ENCODE measurements at places on chromosomes 13 and 19.

- DNase-seq, result peak; percentile 83
Measured at GRCh38 chr19:13207846-13208671, 57.8 kb downstream of the IER2 start.

GRCh38 chr19:13987101-13987890, 18.8 kb downstream of the RFX1 start:
- DNase-seq, result no peak

DNA sequence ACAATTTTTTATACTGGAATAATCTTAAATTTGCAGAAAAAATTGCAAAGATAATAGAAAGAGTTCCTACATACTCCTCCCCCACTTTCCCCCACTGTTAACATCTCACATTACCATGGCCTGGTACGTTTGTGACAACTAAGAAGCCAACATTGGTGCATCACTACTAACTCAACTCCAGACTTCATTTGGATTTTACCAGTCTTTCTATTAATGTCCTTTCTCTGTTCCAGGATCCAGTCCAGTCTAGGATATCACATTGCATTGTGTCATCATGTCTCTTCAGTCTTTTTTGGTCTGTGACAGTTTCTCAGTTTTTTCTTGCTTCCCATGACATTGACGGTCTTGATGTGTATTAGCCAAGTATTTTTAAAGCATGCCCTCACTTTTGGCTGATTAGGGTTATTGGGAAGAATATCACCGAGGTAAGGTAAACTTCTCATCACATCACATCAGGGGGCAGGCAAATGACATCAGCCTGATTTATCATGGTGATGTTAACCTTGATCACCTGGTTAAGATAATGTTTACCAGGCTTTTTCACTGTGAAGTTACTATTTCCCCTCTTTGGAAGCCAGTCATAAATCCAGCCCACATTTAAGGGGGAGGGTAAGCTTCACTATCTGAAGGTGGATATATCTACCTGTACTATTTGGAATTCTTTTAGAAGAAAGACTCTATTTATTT, 322.1 kb downstream of the ENOX1 start:
- no peak for DNase-seq

- DNase-seq, result peak; percentile 60
Measured at GRCh38 chr13:29369060-29369743, 226.3 kb downstream of the SLC7A1 start.

DNA sequence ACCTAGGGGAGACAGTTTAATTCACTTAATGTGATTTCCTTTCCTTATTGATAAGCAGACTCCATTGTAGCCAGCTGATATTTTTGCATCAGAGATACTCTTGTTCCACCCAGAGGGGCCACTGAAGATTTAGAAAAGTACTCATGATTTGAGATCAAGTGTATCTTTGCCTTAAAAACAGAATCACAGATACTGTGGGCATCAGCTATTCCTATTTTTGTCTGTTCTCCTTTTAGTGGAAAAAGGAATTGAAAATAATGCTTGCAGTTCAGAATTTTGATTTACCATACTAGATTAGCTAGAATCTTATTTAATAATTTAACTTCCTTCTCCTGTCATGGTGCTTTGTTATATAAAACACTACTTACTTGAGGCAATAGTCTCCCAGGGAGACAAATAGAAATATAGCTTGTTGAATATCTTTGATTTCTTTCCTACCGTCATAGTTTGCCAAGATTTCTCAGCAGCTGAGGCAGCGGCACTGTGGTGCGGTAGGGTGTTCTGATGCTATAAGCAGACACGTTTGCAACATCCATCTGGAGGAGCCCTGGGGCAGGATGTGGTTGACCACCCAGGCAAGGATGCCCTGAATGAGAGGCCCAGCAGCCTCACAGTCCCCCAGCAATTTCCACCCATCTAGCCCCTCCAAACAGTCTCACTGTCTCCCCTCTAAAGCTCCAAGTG, 47.0 kb upstream of the RAP2A start:
- no peak for DNase-seq

DNA sequence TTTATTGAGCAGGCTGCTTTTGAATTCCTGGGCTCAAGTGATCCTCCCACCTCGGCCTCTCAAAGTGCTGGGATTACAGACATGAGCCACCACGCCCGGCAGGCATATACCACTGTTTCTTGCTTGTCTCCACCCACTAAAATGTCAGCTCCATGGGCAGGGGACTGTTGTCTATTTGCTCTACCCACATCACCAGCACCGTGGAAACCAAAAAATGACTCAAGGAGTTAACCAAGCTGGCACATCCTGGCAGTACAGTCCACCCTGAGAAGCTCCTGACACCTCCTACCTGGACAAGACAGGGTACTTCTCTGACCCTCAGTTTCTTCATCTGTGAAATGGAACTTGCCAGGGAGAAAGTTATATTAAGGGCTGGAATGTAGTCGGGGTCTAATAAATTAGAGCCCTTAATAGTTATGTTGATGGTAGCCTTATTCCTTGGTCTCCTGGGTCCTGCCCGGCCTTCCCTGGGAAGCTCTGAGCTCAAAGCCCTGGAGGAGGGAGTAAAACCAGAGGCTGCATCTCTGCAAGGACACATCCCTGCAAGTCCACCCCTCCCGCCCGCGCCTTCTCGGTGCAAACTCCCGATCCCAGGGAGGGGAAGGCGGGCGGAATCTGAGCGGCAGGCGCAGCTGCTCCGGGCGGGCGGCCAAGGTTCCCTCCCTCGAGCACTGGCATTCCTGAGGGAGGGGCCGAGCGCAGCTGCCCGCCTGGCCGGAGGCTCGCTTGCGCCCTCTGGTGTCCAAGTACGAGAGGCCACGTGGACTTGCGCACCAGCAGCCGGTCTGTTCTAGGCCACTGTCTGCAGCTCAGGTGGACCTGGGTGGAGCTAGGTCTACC, 14.1 kb downstream of the RDH8 start:
- peak; percentile 95 for DNase-seq

DNA sequence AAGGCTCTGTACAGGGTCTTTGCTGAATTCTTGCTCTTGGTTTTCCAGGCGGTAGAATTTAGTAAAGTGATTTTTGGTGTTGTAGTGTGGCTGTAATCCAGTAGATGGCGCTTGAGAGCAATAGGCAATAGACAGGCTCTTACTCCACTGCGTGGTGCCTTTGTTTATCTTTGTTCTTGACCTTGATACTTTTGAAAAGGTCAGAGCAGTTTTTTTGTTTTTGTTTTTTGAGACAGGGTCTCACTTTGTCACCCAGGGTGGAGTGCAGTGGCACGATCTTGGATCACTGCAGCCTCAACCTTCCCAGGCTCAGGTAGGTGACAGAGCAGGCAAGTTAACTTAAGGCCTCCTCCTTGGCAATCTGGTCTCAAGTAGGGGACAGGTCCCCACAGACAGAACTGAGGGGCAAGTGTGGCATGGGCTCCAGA, 12.2 kb upstream of the LILRA5 start:
- DNase-seq, result peak; percentile 62

GRCh38 chr13:21986602-21987001, 315.7 kb downstream of the FGF9 start:
- DNase-seq, result no peak

- no peak for DNase-seq
Measured at GRCh38 chr13:75013818-75014217, 468.2 kb downstream of the TBC1D4 start.

DNA sequence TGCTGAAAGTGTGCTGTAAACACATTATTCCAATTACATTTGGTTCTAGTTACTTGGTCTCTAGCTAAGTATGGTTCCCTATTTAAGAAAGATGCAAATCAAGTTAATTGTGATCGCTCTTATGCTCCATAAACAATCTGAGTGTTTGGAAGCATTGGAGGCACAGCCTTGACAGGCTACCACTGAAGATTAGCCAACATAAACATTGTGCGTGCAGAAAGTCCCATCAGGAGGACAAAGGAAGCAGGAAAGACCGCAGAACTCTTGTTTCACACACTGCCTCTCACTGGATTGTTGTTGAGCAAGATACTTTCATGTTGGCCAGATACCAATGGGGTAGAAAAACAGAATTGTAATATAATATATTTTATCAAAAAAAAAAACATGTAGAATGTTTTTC, 814.4 kb downstream of the EFNB2 start:
- DNase-seq, result peak; percentile 61

DNA sequence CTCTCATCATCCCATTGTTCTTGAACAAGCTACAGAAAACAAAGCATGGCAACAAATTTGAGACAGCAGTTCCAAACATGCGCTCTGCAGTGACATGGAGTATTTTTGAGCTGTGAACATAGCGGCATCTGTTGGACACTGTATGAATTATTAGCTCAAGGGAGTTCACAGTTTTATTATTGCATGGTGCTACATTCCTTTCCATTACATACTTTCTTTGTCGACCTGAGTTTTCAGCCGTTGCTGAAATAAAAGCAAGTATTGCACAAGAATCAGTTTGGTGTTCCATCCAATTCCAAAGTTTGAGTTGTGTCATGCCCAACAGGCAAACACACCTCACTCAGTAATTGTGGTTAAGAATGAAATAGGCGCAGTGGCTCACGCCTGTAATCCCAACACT, 30.1 kb upstream of the METTL21C start:
- DNase-seq, result peak; percentile 74

- DNase-seq, result no peak
Measured at GRCh38 chr19:51681286-51681941, 11.7 kb upstream of the SPACA6 start.

GRCh38 chr19:281156-281853, 9.9 kb downstream of the PLPP2 start:
- no peak for DNase-seq

DNA sequence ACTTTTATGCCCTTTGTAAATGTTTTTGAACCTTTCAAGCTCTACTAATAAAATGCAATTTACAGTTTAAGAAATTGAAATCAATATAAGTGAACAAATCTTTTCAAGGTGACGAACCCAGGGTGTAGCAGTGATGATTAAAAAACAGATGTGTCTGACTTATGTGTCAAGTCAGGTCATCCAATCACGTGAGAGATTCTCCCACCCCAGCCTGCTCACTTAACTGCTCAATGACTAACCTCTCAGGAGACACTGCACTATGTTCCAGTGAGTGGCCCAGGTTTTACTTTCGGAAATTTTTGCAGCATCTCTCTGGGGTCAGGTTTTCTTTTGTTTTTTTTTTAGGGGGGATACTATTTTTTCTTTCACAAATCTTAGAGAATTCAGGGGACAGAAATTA, 60.7 kb downstream of the ZNF429 start:
- DNase-seq, result no peak

GRCh38 chr19:35430409-35431144, 17.5 kb upstream of the FFAR2 start:
- no peak for DNase-seq

DNA sequence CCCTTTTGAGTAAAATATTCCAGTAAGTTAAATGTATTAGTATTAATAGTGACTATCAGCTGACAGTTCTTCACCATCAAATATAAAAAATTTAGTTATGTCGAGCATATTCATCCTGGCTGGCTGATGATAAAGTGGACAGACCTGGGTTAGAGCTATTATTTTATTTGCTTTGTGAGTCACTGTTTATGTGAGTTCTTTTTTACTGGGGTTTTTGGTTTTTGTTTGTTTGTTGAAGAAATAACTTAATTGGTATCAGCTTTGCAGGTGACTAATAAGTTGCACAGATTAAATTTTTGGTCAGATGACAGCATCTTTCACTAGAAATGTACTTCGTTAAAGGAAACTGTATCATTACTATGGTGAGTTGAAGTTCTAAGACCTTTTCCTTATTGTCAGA, 224.7 kb downstream of the GGACT start:
- peak; percentile 3 for DNase-seq

- peak; percentile 36 for DNase-seq
Measured at GRCh38 chr13:91375116-91375729, 23.2 kb upstream of the GPC5 start.

- peak; percentile 51 for DNase-seq
Measured at GRCh38 chr13:95643571-95643935, 953 bp downstream of the DZIP1 start.

- no peak for DNase-seq
Measured at GRCh38 chr13:78826936-78827335, 168.0 kb upstream of the OBI1 start.

DNA sequence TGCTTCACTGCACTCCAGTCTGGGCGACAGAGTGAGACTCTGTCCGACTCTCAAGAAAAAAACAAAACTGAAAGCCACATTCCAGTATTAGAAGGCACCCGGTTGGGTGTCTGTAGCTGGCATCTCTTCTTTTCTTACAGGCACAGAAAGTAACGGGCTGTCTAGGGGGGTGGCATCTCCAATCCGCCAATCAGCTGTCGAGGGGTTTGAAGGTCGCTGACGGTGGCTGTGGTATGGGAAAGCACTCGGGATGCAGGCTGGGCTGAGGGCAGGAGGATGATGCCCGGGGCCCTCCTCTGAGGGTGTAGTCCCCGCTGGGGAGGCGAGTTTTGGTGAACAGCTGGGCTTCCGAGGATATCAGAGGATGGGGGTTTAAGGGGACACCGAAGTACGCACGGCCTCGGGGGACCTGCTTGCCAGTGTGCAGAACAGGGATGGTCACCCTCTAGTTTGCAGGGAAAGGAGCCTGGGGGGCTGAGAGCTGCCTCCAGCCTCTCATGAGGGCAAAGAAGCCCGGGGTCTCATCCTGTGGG, 27.0 kb upstream of the ZBTB7A start:
- no peak for DNase-seq

- DNase-seq, result peak; percentile 44
Measured at GRCh38 chr13:85828094-85828684, 29.0 kb upstream of the SLITRK6 start.

- no peak for DNase-seq
Measured at GRCh38 chr19:1521636-1522035, 2.2 kb upstream of the PLK5 start.

DNA sequence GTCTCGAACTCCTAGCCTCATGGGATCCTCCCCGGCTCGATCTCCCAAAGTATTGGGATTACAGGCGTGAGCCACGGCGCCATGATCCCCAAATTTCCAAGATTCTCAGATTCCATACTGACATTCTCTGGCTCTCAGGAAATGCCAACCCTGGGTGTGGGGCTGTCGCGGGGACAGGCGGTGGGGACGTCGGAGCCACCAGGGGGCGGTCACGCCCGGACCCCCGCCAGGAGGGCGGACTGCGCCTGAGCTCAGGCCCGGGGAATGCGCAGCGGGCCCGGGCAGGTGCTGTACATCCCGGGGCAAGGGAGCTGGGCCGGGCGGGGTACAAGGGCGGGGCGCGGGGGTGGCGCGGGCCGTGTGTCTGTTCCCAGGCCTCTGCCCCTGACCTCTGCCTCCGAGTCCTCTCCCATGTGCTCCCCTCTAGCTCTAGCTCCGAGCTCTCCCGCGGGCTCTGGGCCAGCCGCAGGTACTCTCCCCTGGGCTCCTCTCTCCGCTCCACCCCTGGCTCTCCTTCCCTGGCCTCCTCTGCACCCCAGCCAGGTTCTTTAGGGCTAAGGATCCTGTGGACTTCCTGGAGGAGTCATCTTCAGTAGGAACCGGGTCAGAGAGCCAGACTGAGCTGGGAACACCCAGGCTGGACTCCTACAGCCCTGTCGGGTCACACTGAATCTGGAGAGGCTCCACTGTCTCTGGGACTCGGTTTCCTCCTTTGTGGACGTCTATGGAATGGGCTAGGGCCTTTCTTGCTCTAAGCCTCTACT, 2.4 kb downstream of the PPP1R13L start:
- DNase-seq, result peak; percentile 36
